ENCODE measurements at places on chromosomes 2 and 18.

GRCh38 chr2:31191931-31192330, 25.4 kb downstream of the CAPN14 start:
- no peak for DNase-seq

DNA sequence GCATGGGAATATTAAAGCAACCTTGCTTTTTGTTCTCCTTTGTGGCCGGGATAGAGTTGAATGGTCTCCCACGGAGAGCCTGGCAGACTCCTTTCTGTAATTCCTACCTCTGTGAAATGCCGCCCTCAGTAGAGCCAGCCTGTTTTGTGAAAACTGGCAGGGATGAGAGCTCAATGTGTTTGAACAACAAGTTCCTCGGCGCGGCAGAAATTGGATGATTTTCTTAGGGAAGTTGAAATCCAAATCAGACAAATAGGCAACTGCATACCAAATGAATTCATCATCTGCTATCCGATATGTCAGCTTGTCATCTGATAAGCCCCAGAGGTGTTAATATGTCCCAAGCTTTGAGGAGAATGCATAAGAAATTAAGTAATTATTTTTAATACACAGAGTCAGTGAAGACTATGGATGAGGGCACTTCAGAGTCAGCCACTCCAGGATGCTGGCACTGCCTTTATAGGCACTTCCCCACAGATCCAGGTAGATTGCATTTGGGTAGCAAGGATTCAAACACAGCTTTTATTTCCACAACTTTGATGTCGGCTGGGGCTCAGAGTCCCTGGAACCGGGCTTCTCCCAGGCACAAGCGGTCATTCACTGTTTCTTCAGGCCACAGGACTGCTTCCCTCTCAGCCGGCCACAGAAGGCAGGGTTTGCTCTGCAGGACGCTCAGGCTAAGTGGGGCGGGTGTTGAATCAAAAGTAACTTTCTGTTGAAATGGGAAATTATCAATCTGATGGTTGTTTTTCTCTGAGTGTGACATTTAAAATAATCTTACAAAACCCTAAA, 82.8 kb upstream of the REV1 start:
- DNase-seq = no peak

GRCh38 chr2:149049142-149049541, 10.6 kb downstream of the LYPD6B start:
- DNase-seq = no peak

- no peak for DNase-seq
These were observed 312.4 kb upstream of the SPHKAP start for GRCh38 chr2:228493852-228494251.

- DNase-seq = no peak
These were observed 7.6 kb downstream of the CTAGE1 start for GRCh38 chr18:22410126-22410525.

GRCh38 chr2:95344656-95345055, 47.5 kb downstream of the KCNIP3 start:
- DNase-seq = no peak

GRCh38 chr2:45945302-45945717, 293.8 kb downstream of the PRKCE start:
- no peak for DNase-seq

- DNase-seq = no peak
These were observed 163.7 kb downstream of the SOCS6 start for GRCh38 chr18:70452501-70452900.

DNA sequence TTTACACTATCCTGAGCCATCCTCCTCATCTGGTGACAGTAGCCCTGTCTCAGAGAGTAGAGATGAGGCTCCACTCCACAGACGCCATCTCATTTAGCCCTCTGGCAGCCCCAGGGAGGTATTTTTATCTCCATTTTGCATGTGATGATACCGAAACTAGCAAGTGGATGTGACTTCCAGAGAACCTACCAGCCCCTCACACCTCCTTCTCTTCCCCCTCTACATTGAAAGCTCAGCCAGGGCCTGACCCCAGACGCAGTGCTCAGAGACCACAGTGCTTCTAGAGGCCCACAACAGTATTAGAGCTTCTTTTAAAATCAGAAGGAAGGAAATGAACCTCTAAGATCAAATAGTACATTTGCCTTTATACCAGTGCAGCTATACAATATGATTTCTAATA, 8.3 kb downstream of the GYPC start:
- peak; percentile 44 for DNase-seq

- DNase-seq = no peak
These were observed 286.9 kb downstream of the INSIG2 start for GRCh38 chr2:118374974-118375755.

GRCh38 chr2:215930505-215931253, 82.7 kb downstream of the MREG start:
- no peak for DNase-seq

- peak; percentile 31 for DNase-seq
These were observed 46.1 kb upstream of the PLB1 start for GRCh38 chr2:28449488-28450395.

GRCh38 chr18:44198612-44199284, 481.9 kb upstream of the SETBP1 start:
- no peak for DNase-seq

DNA sequence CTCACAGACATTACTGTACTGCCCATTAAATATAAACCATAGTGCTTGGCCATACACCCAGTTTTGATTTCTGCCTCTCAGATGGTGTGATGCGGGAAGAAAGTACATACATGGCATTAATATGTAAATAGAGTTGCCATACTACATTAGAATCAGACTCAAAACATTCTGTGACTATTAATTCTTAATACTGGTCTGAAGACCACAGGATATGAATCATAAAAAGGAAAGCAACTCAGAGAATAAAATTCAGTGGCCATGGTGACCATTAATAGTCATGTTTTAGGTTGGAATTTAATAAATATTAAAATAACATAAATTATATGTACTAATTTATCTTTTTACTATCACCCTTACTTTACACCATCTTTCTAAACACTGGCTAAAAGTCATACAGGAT, 33.0 kb upstream of the WDR75 start:
- DNase-seq = no peak

GRCh38 chr2:149394864-149395263, 64.5 kb downstream of the LYPD6 start:
- no peak for DNase-seq

GRCh38 chr2:38076710-38077430, 919 bp upstream of the CYP1B1 start:
- DNase-seq = peak; percentile 85

DNA sequence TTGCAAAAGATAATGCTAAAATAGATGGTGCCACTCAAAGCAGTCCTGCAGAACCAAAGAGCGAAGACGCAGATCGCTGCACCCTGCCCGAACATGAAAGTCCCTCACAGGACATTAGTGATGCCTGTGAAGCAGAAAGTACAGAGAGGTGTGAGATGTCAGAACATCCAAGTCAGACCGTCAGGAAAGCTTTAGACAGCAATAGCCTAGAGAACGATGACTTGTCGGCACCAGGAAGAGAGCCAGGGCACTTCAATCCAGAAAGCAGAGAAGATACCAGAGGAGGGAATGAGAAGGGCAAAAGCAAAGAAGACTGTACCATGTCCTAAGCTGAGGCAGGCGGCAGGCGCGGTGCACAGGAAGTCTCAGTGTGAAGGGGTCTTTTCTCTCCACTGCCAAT, 34.8 kb upstream of the RBM44 start:
- DNase-seq = no peak

- no peak for DNase-seq
These were observed 235.8 kb upstream of the TNP1 start for GRCh38 chr2:217095511-217096205.

- peak; percentile 77 for DNase-seq
These were observed 94.3 kb upstream of the ITGB6 start for GRCh38 chr2:160294339-160294803.

GRCh38 chr2:218806346-218806978, 24.5 kb downstream of the CYP27A1 start:
- DNase-seq = peak; percentile 98

DNA sequence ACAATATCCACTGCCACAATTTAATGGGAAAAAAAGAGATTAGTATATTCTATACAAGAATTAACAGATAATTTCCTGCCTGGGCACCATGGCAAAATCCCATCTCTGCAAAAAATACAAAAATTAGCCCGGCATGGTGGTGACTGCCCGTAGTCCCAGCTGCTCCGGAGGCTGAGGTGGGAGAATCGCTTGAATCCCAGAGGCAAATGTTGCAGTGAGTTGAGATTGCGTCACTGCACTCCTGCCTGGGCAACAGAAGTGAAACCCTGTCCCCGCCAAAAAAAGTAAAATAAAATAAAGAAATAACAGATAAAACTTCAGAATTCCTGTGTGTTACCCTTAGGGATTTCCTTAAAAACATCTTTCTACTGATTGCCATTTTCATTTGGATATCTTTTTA, 1194.8 kb upstream of the PIK3C3 start:
- no peak for DNase-seq

GRCh38 chr18:68376926-68377325, 338.0 kb downstream of the TMX3 start:
- DNase-seq = no peak

- DNase-seq = no peak
These were observed 87.7 kb downstream of the PRKRA start for GRCh38 chr2:178363252-178363651.

DNA sequence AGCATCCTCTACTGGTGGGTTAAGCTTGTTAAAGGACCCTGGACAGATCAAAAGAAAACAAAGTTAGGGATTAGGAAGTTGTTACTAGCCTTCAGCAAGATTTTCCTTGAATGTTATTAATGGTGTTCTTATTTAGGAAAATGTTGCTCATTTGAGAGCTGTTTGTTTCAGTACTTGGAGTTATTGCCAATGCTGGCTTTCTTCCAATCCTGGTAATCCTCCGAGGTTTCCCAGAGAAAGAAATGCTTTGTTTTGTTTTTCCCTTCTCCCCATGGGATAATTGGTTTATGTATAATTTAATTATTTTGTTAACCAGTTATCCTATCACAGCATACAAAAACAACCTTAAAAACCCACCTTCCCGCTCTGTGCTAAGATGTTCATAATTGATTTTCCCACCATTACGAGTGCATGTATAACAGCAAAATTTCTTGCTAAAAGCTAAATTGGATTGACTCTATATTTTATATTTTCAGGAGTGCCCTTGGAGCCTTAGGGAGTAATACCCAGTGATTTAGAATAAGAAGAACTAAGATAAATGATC, 79.8 kb downstream of the MGAT5 start:
- DNase-seq = no peak

DNA sequence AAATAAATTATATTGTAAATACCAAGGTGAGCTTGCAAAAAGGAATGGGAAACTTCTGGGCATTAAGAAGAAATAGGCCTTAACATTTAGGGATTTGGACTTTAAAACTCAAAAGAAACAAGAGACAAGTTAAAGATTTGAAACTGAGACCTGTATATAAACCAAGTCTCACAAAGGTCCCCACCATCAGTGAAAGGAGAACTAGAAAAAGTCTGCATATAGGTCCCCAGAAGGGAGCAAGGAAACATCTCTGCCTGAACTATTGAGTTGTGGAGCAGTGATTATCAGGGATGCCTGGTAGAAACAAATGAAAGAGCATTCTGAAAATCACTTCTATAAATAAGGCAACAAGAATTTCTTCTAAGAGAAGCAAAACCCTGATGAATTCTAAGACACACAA, 30.5 kb upstream of the ITGAV start:
- DNase-seq = no peak

GRCh38 chr2:1373830-1374229, 39.4 kb upstream of the TPO start:
- DNase-seq = no peak

DNA sequence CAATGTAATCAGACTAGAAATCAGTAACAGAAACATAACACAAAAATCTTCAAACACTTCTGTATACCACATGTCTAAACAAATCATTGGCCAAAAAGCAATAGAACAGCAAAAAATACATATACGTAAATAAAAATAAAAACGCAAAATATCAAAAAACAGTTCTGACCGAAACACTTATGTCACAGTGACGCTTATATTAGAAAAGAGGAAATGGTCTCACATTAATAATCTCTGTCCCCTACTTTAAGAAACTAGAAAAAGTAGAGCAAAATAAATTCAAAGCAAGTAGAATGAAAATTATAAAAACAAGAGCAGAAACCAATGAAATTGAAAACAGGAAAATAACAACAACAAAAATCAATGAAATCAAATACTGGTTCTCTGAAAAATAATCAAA, 41.9 kb downstream of the TMEM131 start:
- no peak for DNase-seq

GRCh38 chr18:61736133-61736532, 156.7 kb downstream of the RNF152 start:
- DNase-seq = no peak

DNA sequence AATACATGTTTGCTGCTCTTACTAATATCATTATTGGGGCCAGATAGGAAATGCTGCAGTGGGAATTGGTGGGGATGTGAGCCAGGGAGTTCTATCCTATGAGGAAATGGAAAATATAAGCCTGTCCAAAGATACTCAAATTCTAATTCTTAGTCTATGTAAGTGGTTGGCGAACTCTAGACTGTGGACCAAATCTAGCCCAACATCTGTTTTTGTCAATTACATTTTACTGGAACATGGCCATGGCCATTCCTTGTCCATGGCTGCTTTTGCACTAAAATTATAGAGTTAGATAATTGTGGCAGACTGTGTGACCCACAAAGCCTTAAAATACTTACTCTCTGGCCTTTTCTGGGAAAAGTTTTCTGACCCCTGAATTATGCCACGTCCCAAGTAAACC, 113.3 kb downstream of the MGAT5 start:
- no peak for DNase-seq

GRCh38 chr18:5503740-5504139, 40.1 kb downstream of the EPB41L3 start:
- no peak for DNase-seq

DNA sequence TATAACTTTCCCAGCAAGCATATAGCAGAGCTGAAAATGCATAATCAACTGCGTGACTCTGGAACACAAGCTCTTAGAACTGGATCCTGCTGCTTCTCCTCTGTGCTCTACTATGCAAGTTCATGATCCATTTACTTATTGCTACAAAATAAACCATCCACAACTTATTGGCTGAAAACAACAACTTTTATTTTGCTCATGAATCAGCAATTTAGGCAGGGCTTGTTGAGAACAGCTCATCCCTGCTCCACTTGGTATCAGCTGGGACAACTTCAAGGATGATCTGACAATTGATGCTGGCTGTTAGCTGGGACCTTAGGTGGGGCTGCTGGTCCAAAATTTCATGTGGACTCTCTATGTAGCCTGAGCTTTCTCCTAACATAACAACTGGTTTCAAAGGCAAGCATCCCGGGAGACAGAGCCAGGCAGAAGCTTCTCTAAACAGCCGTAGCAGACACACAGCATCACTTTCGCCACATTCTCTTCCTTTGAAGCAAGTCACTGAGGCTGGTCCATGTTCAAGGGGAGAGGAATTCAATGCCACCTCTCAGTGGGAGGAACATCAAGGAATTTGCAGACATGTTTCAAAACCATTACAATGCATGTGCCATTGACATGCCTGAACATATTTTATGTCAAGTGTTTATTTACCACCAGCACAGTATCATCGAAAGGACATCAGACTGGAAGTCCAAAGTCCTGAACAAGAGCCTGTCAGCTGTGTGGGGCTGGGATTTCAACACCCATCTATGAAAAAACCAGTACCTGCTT, 153.1 kb upstream of the PKDCC start:
- DNase-seq = no peak
